ENCODE measurements at places on chromosomes 16 and 17. TPM values are rescaled to one million over a fixed set of nuclear protein-coding genes. Genes with fewer than 3 reads are reported as not detected.
A peak's percentile ranks its signal among the peaks of the same experiment; 100 is the strongest.

- DNase-seq: no peak
These were observed 18.8 kb upstream of the MARCHF10 start for GRCh38 chr17:62826956-62827355.

DNA sequence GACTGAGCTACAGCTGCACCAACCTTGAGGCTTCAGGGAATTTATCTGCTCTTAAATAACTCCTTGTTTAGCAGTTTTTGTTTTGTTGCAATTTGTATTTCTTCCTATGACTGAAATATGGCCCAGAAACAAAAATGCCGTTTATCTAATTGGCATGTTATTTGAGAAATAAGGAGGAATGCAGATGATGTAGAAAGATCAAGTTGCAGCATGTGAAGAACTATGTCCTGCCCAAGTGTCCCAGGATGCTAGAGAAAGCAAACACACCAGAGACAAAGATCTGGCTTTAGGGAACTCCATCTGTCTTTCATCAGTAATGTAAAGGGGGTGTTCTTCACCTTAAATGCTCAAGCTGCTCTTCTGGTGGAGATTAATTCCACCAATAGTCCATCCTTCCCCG, 29.7 kb downstream of the USP31 start:
- no peak for DNase-seq

GRCh38 chr16:69787883-69788282, 25.8 kb downstream of the WWP2 start:
- DNase-seq: peak; percentile 11

DNA sequence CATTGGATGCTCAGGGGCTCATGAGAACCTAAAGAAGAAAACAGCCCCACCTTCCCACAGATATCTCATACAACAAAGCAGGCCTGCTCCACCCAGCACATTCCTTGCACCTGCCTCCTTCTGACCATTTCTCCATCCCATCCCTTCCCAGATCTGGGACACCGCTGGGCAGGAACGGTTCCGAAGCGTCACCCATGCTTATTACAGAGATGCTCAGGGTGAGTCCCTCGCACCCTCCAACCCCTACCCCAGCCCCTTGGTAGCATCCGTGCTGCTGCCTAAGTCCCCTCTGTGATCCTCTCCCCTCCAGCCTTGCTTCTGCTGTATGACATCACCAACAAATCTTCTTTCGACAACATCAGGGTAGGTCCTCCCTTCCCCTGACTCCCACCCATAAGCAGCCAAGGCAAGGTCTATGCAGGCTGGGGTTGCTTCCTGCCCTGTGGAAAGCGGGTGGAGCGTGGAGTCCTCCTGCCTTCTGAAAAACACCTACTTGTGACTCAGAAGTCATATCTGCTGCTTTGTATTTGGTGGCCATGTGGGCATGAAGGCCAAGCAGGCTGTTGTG, 5.4 kb upstream of the NHERF1 start:
- DNase-seq: no peak

- DNase-seq: no peak
These were observed 6.8 kb upstream of the ACSM1 start for GRCh38 chr16:20704281-20704680.

DNA sequence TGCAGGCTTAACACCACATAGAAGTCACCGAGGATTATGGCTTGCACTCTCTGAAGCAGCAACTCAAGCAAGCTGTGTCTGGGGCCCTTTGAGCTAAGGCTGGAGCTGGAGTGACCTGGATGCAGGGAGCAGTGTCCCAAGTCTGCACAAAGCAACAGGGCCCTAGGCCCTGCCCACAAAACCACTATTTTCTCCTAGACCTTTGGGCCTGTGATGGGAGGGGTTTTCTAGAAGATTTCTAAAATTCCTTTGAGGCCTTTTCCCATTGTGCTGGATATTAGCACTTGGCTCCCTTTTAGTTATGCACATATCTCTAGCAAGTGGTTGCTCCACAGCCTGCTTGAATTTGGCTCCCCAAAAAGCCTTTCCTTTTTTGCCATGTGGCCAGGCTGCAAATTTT, 44.5 kb downstream of the KCNJ16 start:
- no peak for DNase-seq

- peak; percentile 28 for DNase-seq
These were observed 565 bp downstream of the DDX52 start for GRCh38 chr17:37642681-37643080.

Gene CD79B
- total RNA-seq: 0.57 TPM

Gene C16orf96
- 0.12 TPM for total RNA-seq

Gene SLFN13
- total RNA-seq: 5.5 TPM

Gene ENO3
- 18.7 TPM for total RNA-seq

Gene TEDC2
- total RNA-seq: 6.2 TPM
